ENCODE measurements at places on chromosomes 7 and 10.
A peak's percentile ranks its signal among the peaks of the same experiment; 100 is the strongest.

GRCh38 chr7:92557808-92558362, 29.3 kb downstream of the RBM48 start:
- DNase-seq, result no peak

DNA sequence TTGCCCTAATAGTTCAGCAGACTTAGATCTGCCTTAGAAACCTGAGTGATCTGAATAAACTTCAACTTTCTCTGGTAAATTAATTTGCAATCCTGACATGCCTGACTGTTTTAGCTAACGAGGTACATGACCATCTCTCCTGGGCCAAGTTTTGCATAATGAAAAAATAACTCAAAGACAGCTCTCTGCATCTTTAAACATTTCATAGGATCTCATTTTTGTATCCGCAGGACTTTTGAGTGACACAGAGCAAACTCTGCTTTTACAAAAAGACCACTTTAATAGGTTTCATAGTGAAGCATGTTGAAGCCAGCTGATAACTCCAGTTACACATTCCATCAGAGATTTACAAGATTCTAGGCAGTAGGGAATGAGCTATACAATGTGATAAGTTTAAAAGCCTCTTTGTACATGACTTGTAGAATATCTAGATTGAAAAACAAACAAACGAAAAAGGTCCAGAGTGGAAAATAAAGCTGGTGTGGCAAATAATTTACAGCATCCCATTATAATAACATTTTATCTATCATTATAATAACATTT, 2.1 kb downstream of the PRKG1 start:
- DNase-seq, result no peak

- DNase-seq, result peak; percentile 83
These were observed 64.0 kb downstream of the RASGEF1A start for GRCh38 chr10:43202657-43203447.

DNA sequence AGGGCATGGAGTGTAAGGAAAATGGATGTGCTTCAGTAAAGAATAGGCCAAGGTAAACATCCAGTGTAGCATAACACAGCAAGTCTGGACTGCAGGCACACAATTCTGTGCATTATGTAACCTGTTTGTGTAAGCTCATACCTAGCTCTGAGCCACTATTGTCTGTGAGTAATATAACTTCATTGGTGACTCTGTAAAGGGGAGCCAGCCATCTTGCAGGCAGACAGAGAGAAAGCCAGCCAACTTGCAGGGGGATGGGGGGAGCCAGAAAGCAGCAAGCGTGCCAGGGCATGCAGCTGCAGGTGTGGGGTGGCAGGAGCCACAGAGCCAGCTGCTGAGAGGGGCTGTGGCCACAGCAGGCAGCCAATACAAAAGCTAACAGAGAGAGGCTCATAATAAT, 449.2 kb downstream of the IPMK start:
- no peak for DNase-seq

GRCh38 chr10:11602919-11603523, 8.4 kb downstream of the USP6NL start:
- DNase-seq, result no peak

DNA sequence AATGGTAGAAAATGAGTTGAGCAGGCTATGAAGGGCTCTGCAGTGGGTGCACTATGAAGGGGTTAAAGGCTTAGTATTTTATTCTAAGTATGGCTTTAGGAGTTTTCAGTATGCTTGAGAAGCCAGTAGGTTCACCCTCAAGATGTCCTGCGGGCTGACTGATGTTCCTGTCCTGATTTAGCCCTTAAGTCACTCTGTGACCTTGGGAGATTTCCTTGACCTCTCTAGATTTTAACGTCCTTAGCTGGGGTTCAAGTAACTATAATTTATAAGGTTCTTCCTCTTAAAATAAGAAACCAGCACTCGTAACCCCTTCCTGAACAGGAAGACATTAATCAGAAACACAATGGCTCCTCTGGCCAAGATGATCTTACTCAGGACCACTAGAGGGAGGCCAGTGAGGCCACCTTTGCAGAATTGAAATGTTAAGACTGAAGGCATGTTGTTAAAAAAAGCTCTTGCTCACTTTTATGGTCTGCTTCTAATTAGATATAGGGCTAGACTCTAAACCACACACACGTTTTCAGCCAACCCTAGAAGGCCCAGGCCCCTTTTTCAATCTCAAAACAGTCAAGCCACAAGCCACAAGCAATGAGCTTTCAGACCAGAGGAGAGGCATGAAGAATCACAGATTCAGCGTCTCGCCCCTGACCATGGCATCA, 41.9 kb downstream of the CDK1 start:
- DNase-seq, result peak; percentile 9

DNA sequence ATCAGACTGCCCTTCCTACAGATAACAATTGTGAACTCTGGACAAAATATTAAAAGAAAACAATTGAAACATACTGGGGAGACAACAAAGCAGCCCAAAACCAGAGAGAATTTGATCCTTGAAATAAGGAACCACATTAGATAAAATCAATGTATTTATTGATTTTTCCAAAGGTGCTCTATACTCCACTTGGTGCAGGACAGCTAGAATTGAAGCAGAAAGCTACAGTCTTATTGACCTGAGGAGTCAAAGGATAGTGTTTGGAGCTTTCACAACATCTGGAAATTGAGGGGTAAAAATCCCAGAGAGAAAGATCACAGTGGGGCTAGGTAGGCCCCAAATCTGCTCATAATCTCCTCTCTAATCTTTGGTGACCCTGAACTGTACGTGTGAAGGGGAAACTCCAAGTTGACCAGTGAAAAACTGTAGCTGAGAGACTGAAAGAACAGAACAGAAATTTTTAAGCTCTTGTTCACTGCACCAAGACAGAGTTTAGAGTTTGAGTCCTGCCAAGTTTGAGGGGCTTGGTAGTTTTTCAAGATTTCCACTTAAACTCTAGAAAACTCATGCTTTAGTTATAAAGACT, 70.2 kb downstream of the SAMD9 start:
- DNase-seq, result no peak

DNA sequence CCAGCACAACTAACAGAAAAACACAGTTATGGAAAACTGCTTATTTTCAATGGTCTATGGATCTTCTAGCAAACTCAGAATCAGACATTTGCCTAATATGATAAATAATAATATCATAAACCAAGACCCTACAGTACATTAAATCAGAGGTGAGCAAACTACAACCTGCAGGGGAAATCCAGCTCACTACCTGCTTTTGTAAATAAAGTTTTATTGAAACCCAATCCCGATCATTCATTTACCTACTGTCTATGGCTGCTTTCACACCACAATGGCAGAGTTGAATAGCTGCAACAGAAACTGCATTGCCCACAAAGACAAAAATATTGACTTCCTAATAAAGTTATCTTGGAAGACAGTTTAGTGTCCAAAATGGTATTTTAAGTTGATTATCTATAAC, 108.5 kb downstream of the ELAPOR2 start:
- DNase-seq, result no peak

DNA sequence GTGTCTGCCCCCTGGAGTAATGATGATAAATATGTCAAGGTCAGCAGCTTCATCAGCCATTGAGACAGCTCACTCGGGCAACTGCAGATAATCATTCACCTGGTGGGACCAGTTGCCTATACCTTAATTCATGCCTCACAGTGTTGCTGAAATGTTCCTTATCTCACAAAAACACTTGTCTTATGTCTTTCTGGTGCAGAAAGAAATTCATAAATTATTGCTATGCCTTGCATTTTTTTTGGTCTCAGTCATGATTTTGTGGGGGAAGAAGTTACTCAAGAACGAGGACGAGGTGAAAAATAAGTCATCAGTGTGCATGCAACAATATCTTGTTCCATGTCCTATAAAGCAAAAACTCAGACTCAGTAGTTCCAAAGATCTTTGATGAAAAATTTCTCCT, 16.0 kb downstream of the TRIL start:
- DNase-seq, result no peak

GRCh38 chr7:27098578-27099451, 3.0 kb upstream of the HOXA1 start:
- DNase-seq, result peak; percentile 77

Data from nephron progenitor cell (in vitro differentiated cells).